Activated T-helper 1 cell treated with anti-CD3 and anti-CD28 coated beads, Interleukin-12 subunit alpha, Interleukin-12 subunit beta, Interleukin-2, Interleukin-4 antibody, amounts not matched to agents 30 ng/mL and 10 ng/mL and 1 ng/mL, durations not matched to agents 14 hours and 24 hours and 36 hours (primary cell): ENCODE measurements at places on chromosomes 7 and 10.

- no peaks in the 10 kb centered on the region for H3K27me3 ChIP-seq
- H3K4me3 ChIP-seq = no peak overlapping the region
- DNase-seq = no peak
- no peak overlapping the region for H3K27ac ChIP-seq
- no peaks in the 10 kb centered on the region for H3K4me1 ChIP-seq
Measured at GRCh38 chr10:66746711-66747110, 179.1 kb upstream of the LRRTM3 start.

DNA sequence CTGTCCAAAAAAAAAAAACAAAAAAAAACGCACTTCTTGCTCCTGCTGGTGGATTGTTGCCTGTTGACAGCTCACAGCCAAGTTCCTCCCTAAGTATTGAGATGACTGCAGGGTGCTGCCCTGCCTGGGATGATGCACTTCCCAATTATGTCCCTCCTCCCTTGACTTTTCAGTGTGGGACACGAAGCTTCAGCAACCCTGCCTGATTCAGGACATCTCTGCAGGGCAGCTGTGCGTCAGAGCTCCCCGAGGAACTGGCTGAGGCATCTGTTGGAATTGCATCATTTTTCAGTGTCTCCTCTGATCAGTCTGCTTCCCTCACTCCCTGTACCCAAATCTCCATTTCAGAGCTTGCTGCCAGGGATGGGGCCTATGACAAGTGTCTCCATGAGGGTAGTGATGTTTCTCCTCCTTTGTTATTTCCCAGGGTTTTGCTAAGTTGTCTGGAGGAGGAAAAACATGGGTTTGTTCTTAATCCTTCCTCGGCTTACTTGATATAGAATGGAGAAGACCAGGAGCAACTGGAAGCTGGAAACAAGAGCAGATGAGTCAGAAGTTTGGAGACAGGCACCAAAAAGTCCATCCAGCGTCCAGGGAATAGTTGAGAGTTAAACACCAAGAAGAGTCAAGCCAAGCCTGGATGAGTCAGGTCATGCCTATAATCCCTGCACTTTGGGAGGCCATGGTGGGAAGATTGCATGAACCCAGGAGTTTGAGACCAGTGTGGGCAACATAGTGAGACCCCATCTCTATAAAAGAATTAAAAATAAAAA lies 355.1 kb downstream of the GALNT17 start:
- no peak overlapping the region for H3K4me3 ChIP-seq
- no peak for DNase-seq

GRCh38 chr7:16847381-16847860 lies 34.4 kb downstream of the AGR3 start:
- H3K4me1 ChIP-seq = no peaks in the 10 kb centered on the region
- no peak overlapping the region for H3K4me3 ChIP-seq

GRCh38 chr10:71312811-71313789 lies 6.0 kb upstream of the SLC29A3 start:
- DNase-seq = no peak
- H3K4me3 ChIP-seq = no peak overlapping the region
- no peak overlapping the region for H3K27ac ChIP-seq
- no peaks in the 10 kb centered on the region for H3K36me3 ChIP-seq

DNA sequence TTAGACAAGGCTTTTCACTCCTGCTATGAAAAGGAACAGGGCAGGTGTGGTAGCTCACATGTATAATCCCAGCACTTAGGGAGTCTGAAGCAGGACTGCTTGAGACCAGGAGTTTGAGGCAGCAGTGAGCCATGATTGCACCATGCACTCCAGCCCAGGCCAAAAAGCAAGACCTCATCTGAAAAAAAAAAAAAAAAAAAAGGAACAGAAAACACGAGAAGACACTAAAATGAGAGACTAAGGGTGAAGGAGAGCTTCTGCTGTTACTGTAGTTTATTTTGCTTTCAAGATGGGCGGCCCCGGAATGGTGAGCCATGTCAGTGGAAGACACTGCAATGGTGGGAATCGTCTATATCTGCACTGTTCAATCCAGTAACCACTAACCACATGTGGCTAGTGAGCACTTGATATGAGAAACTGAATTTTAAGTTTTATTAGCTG lies 9.9 kb downstream of the PIP4K2A start:
- H3K4me1 ChIP-seq = peaks cover 76% of the 10 kb centered on the region
- H3K27me3 ChIP-seq = no peaks in the 10 kb centered on the region
- H3K4me3 ChIP-seq = no peak overlapping the region
- no peak for DNase-seq

- H3K27ac ChIP-seq = no peak overlapping the region
- H3K4me3 ChIP-seq = no peak overlapping the region
- peaks cover 3% of the 10 kb centered on the region for H3K27me3 ChIP-seq
- H3K36me3 ChIP-seq = no peaks in the 10 kb centered on the region
- no peaks in the 10 kb centered on the region for H3K4me1 ChIP-seq
- DNase-seq = no peak
Measured at GRCh38 chr7:135290594-135290993, 57.0 kb downstream of the STRA8 start.

- no peak for DNase-seq
- H3K4me1 ChIP-seq = peaks cover 13% of the 10 kb centered on the region
- no peak overlapping the region for H3K27ac ChIP-seq
- peaks cover 9% of the 10 kb centered on the region for H3K36me3 ChIP-seq
- H3K4me3 ChIP-seq = no peak overlapping the region
Measured at GRCh38 chr7:98215561-98216495, 4.6 kb downstream of the BHLHA15 start.

DNA sequence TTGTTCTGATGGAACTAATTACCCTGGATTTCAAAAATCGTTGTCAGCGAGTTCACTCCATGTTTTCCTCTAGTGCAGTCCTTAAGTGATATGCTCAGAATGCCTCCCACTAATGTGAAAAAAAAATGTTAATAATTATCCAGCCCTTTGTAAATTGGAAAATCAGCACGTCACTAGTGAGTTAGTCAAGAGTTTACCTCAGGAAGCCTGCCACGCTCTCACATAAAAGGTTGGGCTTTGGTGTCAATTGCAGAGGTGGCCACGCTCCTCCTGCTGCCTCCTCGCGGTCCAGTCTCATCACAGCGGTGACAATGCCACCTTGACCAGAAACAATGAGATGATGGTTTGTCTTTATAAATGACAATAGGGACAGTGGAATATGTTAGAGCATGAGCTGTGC lies 22.5 kb downstream of the UPP1 start:
- peaks cover 19% of the 10 kb centered on the region for H3K4me1 ChIP-seq
- H3K36me3 ChIP-seq = peaks cover 22% of the 10 kb centered on the region
- no peak overlapping the region for H3K27ac ChIP-seq
- H3K4me3 ChIP-seq = no peak overlapping the region

- H3K4me1 ChIP-seq = peaks cover 80% of the 10 kb centered on the region
- H3K27me3 ChIP-seq = no peaks in the 10 kb centered on the region
- peaks cover 84% of the 10 kb centered on the region for H3K36me3 ChIP-seq
- DNase-seq = no peak
Measured at GRCh38 chr10:6055929-6056328, 6.2 kb downstream of the IL2RA start.

GRCh38 chr7:116632384-116632783 lies 39.6 kb upstream of the MET start:
- peaks cover 6% of the 10 kb centered on the region for H3K27me3 ChIP-seq
- H3K27ac ChIP-seq = no peak overlapping the region
- no peaks in the 10 kb centered on the region for H3K4me1 ChIP-seq

DNA sequence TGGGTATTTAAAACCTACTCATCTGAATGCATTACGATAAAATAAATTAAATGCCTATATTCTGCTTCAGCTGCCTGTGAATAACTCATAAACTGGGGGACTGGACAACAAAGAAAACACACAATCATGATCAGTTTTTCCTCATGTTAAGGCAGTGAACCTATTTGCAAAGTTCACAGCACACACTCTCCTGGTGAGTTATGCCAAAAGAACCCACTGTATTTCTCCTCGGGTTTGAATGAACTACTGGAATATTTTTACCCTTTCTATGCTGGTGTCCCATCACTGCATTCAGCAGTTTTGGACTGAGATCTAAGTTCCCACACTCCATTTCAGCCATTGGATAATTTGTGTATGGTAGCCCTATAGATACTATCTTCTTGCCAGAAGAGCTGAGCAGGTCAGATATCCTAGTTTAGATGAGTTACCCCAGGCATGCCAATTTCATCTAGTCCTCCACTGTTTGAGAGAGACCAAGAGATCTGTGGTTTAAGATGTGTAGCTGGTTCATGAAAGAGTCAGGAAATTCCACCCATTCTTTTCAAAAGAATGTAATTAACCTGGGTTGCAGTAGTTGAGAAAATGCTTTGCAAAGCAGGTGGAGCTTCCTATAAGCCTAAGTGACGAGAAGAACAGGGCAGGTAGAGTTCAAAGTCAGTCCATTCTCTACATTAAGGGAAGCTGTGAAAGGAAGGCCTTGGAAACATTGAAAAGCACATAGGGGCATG lies 101.7 kb downstream of the PLXDC2 start:
- no peak overlapping the region for H3K4me3 ChIP-seq
- DNase-seq = no peak
- H3K4me1 ChIP-seq = no peaks in the 10 kb centered on the region

DNA sequence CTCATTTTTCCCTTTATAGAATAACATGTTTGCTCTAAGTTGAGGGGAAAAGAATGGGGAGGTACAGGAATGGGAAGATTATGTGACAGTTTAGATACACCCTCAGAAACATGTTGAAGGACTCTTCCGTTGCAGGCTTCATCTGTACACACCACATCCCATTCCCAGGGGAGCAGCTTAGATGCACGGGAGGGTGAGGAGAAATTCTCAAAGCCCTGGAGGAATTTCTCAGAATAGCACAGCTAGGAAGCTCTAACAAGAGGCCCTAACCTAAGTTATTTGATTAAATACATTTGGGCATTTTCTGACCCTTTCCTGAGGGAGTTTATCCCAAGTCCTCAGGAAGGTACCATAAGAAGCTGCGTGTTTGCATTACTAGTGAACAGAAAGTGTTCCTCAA lies 660.2 kb upstream of the IGFBP3 start:
- no peaks in the 10 kb centered on the region for H3K27me3 ChIP-seq
- H3K36me3 ChIP-seq = no peaks in the 10 kb centered on the region
- H3K27ac ChIP-seq = no peak overlapping the region

DNA sequence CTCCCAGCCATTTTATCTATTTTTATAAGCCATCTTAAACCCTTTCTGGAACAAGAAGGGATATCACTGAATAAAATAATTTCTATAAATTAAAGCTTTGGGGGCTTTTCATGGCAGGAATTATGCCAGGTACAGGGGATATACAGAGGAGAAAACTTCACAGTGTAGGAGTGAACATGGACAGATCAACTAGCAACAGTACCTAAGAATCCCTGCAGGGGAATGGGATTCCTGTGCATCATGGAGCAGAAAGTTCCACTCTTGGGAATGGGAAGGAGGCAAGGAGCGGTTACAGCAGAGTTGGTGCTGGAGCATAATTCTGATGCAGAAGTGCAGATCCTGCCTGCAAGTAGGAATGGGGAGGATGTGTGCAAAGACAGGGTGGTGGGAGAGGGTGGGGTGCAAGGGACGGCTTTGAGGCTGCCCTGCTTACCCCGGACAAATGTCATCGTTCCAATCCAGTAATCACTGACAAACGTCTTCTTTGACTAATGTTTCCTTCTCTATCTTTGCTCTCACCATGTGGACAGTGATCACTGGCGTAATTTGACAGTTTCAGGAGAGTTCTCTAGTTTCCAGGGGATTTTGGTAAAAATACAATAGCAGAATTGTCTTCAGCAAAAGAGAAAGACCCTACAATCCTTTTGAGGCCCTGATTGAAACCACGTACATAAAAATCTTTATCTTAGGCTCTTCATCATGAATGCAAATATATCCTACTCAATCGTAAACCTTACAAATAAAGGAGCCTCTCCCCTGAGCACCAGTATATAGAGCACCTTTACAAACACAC lies 196.7 kb downstream of the HECW1 start:
- no peak overlapping the region for H3K4me3 ChIP-seq
- no peak overlapping the region for H3K27ac ChIP-seq
- no peaks in the 10 kb centered on the region for H3K27me3 ChIP-seq
- H3K4me1 ChIP-seq = peaks cover 13% of the 10 kb centered on the region
- DNase-seq = no peak
- H3K36me3 ChIP-seq = no peaks in the 10 kb centered on the region

DNA sequence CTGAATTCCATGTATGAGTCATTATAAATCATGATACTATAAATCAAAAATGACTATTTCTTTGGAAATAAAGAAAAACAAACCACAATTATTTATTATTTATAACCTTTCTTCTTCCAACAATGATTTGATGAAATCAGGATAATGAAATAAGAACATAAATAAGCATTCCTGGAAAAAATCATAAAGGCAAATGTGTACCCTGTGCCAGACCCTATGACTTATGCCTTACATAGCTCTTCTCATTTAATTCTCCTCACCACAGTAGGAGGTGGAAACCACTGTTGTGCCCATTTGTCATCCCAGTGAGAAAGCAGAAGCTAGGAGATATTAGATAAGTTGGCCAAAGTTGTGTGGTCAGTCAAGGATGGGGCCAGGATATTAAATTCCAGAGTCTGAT lies 255.1 kb downstream of the DOCK4 start:
- no peak overlapping the region for H3K4me3 ChIP-seq
- no peak for DNase-seq
- H3K4me1 ChIP-seq = no peaks in the 10 kb centered on the region
- H3K36me3 ChIP-seq = no peaks in the 10 kb centered on the region
- no peaks in the 10 kb centered on the region for H3K27me3 ChIP-seq

GRCh38 chr10:125692601-125693523 lies 9.9 kb upstream of the TEX36 start:
- no peak overlapping the region for H3K27ac ChIP-seq
- no peaks in the 10 kb centered on the region for H3K36me3 ChIP-seq
- H3K27me3 ChIP-seq = peaks cover 2% of the 10 kb centered on the region
- H3K4me1 ChIP-seq = no peaks in the 10 kb centered on the region
- no peak for DNase-seq

DNA sequence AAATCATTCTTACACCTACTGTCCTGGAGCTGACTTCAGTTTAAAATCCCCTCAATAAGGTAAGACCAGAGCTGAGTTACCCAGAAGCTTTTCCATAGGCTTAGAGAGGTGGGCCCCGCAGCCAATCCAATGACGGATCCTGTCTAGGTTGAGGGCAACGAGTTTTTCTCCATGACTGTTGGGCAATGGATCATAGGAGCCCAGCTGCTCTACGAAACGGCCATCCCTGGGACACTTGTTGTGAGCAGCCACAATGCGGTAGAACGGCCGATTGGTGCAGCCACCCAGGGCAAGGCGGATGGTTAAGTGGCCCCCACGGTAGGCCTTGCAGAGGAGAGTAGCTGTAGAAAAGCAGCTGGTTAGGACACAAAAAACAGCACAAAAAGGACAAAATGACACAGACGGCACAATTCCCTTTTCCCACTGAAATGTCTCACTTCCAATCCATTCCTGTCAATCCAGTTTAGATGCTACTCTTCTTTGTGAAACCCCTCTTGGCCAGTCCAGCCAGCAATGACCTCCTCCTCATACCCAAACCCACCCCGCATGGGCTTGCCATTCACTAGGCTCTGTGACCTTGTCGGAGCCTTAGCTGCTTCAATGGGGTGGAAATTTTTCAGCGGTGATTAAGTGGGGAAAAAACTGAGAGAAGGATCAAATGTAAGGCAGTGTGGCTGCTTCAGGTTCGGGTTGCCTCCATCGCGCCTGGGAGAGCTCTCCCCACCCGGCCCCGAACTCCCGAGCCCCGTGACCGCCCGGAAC lies 580 bp downstream of the MRPS16 start:
- peak overlapping the region; percentile 97 for H3K4me3 ChIP-seq
- H3K4me1 ChIP-seq = peaks cover 45% of the 10 kb centered on the region
- no peak for DNase-seq
- no peaks in the 10 kb centered on the region for H3K27me3 ChIP-seq
- H3K36me3 ChIP-seq = peaks cover 31% of the 10 kb centered on the region
- H3K27ac ChIP-seq = peak overlapping the region; percentile 95
